ENCODE measurements at places on chromosomes 13 and 19.

- DNase-seq = no peak
Observed at GRCh38 chr13:30123575-30123974, 183.8 kb downstream of the KATNAL1 start.

- DNase-seq = peak; percentile 95
Observed at GRCh38 chr19:50658441-50659317, 9.4 kb downstream of the C19orf81 start.

DNA sequence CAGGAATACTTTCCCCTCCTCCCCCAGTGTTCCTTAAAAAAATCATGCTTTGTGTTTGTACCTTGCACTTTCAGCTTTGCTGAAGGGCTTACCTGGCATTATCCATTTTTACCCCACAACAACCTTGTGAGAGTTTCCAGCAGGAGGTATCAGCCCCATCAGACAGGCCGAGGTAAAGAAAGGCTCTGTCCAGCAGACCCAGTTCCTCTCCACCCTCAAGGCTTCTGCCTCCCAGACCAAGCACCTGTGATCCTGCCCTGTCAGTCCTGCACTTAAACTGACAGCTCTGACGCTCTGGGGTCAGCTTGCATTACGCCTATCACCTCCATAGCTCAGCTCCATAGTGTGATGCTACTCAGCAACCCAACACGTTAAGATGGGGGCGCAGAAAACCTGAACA is 803.1 kb downstream of the UQCRFS1 start:
- DNase-seq = no peak

- no peak for DNase-seq
Observed at GRCh38 chr13:79501538-79502232, 20.7 kb downstream of the NDFIP2 start.

- DNase-seq = no peak
Observed at GRCh38 chr13:113917096-113917495, 53.2 kb upstream of the GAS6 start.

GRCh38 chr13:41813426-41813825 is 147.5 kb downstream of the VWA8 start:
- no peak for DNase-seq

- peak; percentile 15 for DNase-seq
Observed at GRCh38 chr13:38530492-38530891, 156.4 kb upstream of the FREM2 start.

- DNase-seq = no peak
Observed at GRCh38 chr13:98216711-98217285, 39.7 kb upstream of the RNF113B start.

DNA sequence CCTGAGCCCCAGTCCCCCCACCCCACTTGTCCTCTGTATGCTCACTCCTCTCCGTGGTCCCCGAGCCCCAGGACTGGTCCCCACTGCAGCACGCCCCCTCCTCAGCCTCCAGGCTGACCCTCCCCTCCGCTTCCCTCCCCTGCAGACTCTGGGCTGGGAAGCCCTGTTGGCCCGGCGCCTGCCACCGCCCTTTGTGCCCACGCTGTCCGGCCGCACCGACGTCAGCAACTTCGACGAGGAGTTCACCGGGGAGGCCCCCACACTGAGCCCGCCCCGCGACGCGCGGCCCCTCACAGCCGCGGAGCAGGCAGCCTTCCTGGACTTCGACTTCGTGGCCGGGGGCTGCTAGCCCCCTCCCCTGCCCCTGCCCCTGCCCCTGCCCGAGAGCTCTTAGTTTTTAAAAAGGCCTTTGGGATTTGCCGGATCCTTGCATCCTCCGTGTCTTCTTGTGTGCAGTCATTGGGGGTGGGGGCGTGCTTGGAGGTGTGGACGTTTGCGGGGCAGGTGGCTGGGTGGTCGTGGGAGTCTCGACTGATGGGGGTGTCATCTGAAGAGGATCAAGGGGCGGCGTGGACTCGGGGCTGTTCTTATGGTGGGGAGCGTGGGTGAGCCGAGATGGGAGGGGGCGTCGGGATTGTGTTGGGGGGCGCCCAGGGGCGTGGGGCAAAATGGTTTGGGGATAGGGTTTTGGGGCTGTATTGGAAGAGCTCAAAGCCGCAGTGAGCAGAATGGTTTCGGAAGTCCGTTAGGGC is 3.5 kb downstream of the PTGER1 start:
- DNase-seq = peak; percentile 5

DNA sequence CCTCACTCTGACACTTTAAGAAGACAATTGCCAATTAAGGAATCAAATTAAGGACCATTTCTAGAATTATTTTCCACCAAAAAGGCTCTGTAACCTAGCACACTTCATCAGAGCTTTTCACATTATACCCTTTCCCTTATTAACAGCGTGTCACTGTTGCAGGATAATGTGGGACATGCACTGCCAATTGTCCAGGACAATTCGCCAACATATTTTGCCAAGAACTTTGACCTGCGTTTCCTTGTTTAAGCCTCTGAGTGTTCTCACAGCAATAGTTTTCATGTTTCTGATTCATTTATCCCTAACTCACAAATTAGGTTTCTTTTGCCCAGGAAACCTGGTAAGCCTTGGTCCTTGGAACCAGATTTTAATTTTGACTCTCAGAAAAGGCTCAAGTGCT is 13.3 kb downstream of the COL4A1 start:
- no peak for DNase-seq

GRCh38 chr13:60134376-60134775 is 29.4 kb downstream of the DIAPH3 start:
- DNase-seq = no peak

DNA sequence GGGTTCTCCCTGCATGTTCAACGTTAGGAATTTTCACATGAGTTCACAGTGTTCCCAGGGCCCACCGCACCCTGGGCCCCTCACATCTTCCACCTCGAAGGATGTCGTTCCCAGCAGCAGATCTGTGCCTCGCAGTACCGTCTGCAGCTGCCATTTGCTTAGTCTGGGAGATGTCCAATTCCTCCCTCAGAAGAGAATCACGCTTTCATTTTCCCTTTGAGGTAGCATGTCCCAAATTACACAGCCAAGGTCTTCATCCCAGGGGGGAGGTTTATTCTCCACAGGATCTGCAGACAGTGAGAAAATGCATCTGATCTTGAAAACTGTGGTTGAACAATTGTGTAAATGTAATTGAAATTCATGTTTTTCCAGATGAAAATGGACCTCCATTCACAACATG is 150.2 kb downstream of the DCT start:
- no peak for DNase-seq

- DNase-seq = no peak
Observed at GRCh38 chr13:114296902-114297301, 15.5 kb downstream of the UPF3A start.

DNA sequence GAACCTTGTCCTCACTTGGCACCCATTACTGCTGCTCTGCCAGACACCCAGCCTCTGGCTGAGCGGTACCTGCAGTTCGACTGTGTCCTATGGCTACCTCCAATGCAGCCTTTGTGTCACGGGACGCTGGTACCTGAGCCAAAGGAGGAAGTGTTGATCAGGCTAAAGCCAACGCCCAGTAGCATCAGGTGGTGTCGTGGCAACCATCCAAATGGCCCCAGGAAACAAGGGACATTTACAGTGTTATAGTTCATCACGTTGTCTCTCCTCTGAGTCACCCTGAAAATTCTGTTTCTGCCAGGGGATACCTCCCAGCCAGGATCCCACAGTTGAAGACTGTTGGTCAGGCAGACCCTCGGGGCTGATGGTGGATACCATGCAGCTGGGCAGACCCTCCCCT is 10.1 kb downstream of the RHPN2 start:
- DNase-seq = peak; percentile 50

DNA sequence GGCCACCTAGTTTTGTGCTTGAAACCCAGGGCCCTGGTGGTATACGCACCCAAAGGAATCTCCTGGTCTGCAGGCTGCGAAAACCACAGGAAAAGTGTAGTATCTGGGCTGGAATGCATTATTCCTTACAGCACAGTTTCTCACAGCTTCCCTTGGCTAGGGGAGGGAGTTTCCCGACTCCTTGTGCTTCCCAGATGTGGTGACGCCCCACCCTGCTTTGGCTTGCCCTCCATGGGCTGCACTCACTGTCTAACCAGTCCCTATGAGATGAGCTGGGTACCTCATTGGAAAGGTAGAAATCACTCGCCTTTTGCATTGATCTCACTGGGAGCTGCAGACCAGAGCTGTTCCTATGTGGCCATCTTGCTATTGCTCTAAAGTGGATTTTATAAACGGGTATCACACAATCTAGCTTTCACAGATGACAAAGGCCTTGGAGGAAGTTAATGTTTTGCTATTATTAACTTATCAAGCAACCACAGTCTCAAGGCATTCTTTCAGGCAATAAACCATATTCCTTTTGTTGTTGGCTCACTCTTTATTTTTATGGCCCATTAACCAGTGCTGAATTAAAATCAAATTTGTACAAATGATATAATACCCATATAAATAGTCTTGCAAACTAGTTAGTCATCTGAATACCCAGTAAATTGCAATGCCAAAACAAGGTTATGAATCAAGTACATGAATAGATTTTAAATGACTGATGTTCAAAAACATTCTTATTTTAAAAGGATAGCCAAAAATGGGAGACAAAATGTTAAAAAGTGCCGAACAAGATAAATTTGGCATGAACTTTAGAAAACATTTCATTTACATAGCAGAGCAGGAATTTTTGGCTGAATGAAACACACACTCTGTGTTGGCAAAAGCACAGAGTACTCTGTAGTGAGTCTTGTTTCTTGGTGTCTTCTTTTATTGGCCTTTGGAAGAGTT is 475.4 kb upstream of the ARGLU1 start:
- DNase-seq = no peak

DNA sequence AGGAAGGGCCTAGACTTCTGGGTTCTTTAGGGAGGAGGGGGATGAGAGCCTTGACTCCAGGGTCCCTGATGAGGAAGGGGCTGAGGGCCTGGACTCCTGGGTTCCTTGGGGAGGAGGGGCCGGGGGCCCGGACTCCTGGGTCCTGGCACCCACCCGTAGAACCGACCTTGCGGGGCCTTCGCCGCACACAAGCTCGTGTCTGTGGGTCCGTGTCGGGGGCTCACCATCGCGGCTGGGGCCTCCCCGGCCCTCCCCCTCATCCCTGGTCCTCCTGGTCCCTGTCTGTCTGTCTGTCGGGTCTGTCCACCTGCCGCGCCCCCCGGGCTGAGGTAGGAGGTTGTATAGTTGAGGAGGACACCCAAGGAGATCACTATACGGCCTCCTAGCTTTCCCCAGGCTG is 662 bp upstream of the SPACA6 start:
- DNase-seq = no peak

- DNase-seq = peak; percentile 13
Observed at GRCh38 chr13:105735281-105735680, 800.2 kb downstream of the EFNB2 start.

- peak; percentile 68 for DNase-seq
Observed at GRCh38 chr19:54439174-54439851, 9.7 kb upstream of the LENG8 start.

DNA sequence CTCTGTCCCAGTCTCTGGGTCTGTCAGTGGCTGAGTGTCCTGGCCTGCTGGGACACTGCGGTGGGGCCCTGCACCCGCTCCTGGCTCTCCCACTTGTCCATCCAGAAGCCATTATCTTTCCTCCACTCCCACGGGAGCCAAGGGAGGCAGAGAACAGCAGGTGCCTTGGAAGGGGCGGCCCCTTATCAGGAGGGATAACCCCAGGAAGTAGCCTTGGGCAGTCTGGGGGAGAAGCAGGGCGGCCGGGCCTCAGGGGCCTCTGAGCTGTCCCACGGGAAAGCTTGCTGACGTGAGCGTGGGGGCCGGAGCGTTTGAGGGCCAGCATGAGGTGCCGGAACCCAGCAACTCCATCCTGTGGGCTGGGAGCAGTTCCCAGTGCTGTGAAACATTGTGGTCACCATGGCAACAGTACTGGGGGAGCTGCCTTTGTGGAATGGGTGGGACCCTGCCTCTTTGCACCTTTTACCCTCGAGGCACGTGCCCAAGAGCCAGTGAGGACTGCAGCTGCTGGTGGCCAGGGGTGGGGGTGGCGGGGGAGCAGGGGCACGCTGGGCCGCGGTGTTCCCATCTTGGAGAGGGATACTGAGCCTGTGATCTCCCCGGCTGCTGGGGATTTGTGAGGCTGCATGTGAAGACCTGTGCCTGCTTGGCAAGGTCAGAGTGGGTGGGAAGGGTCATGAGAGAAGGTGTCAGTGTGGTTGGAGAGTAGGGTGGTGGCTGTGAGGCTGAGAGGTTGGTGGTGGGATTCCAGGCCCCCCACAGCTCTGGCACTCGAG is 20.9 kb downstream of the KLHL26 start:
- peak; percentile 51 for DNase-seq

GRCh38 chr19:10523135-10523636 is 5.9 kb upstream of the S1PR5 start:
- no peak for DNase-seq

DNA sequence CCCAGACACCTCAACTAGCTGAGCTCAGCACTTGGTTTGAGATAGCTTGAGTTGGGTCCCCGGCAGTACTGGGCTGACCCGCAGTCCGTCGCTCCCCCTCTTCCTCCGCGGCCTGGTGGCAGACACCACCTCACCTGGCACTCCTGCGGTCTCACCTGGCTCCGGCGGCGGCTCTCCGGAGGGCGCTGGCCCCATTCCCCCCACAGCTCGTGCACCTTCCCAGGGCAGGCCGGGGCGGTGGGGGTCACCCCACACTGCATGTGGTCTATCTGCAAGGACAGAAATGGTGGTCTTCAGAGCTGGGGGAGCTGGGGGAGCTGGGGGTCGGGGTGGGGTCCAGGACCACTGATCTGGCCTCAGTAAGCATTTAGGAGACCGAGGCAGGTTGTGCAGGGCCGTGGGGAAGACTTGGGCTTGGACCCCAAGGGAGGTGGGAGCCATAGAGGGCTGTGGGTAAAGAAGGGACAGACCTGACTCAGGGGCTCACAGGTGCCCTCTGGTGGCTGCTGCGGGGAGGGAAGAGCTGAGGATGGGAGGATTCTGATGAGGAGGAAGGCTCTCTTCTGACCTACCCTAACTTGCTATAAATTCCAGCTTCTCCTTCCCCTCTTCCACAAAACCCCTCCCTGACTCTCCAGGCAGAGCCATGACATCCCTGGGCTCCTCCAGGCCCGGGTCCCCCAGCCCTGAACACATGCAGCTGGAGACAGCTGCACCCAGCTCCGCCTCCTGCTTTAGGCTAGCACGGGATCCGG is 6.7 kb upstream of the PLIN4 start:
- peak; percentile 47 for DNase-seq

DNA sequence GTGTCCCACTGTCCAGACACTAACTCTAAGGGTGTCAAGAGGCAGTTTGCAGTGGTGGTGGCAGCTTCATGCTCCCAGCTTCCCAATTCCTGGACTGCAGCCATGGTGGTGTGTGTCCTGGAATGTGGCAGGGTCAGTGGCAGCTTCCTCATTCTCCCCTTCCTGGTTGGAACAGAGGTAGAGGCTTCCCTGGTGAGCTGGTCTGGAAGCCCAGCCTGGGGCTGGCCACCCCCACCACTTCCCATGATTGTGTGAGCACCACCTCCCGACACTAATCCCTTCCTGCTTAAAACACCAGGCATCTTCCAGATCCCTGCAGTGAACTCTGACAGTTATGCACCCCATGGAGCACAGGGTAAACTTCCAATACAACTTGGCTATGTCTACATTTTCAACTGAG is 134.9 kb downstream of the RAP2A start:
- no peak for DNase-seq

DNA sequence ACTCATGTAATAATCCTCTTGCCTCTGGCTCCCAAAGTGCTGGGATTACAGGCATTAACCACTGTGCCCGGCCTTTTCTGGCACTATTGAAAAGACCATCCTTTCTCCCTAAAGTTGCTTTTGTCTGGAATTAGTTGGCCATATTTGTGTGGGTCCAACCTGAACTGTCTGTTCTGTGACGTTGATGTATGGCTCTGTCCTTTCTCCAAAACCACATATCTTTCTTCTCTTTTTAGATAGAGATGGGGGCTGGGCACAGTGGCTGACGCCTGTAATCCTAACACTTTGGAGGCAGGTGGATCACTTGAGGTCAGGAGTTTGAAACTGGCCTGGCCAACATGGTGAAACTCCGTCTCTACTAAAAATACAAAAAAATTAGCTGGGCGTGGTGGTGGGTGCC is 17.9 kb downstream of the DNM2 start:
- no peak for DNase-seq
